GOT3 (cell line): ENCODE measurements at places on chromosomes 5 and 9.

GRCh38 chr9:136051453-136051836 lies 43.6 kb downstream of the NACC2 start:
- no peak for DNase-seq

DNA sequence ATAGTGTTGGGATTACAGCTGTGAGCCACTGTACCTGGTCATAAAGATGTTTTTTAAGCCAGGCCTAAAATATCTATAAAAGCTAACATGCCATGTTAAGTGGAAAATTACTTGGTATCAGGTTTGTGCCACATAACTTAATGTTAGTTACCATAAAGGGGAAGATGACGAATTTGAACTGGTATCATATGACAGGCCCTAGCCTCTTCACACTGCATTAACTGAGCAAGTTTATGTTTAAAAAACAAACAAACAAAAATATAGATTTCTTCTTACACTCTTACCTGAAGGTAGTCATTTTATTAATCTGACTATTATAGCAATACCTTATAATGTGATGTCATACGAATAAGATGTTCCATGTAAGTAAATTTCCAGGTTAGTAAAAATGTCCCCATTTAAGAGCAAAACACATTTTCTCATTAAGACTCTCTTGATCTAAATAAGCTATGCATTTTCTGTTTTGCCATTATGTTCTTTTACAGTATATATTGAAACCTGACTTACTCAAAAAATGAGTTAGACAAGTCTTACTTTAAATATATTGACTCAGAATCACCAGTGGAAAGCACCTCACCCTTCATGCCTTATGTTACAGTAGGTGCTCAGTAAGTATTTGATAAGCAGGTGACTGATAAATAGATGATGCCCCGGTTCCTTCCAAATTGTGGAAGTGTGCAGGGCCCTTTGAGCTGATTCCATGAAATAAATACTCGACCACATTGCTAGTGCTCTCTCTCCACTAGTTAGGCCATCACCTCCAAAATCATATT lies 125.4 kb downstream of the CDC42SE2 start:
- DNase-seq, result no peak

DNA sequence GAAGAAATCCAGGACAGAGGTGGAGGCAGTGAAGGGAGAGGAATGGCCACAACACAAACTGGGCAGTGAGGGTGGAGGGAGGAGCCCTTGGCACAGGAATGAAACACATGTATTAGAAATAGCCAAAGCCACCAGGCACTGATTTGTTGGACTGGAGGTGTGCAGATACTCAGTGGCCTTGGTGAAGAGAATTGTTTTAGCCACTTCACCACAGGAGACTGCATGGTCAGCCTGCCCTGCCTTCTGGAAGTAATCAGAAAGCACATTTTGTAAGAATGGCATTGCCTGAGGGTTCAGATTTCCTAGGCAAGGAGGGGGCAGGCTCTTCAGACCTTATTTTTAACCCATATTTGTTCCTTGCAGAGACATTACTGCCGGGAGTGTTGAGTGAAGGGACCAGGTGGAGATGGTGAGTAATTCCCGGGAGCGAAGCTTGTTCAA lies 2.2 kb downstream of the SGCD start:
- DNase-seq, result no peak

GRCh38 chr9:101126556-101126955 lies 98.0 kb downstream of the PLPPR1 start:
- DNase-seq, result no peak

- no peak for DNase-seq
Measured at GRCh38 chr5:371811-372555, 50.5 kb downstream of the AHRR start.

DNA sequence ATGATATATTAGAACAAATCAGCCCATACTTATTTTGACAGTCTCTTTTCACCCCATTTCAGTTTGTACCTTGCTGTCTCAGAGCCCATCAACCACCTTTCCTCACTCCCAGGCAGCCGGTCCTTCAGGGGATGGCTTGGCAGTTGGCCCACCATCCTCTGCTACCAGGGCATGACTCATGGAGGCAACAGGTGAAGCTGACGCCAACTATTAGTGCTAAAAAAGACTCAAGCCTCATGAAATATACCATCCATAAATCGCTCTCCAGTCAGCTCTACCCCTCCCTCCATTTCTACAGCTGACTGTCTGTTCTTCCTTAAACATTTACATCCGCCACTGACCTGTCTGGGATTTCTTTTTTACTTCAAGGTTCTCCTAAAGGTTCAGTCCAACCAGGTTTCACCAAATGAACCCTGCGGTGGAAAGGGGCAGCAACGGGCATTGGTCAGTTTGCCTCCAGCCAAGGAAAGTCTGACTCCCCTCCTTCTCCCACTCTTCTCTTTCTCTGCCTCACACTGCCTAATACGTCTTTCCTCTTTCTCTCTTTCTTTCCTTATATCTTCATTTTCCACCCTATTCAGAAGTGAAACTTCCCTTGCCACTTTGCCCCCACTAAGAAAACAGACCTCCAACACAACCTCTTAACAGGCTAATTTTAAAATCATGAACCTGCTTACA lies 439.1 kb downstream of the RAB3C start:
- DNase-seq, result no peak

GRCh38 chr5:64939772-64940510 lies 171.2 kb downstream of the CWC27 start:
- DNase-seq, result no peak
